ENCODE measurements at places on chromosomes 3 and 15.

GRCh38 chr3:159502986-159503385 lies 485.6 kb upstream of the IL12A start:
- DNase-seq: no peak

- DNase-seq: no peak
Measured at GRCh38 chr15:69612112-69612511, 159.5 kb downstream of the RPLP1 start.

- DNase-seq: no peak
Measured at GRCh38 chr3:69472093-69472492, 86.2 kb upstream of the FRMD4B start.

DNA sequence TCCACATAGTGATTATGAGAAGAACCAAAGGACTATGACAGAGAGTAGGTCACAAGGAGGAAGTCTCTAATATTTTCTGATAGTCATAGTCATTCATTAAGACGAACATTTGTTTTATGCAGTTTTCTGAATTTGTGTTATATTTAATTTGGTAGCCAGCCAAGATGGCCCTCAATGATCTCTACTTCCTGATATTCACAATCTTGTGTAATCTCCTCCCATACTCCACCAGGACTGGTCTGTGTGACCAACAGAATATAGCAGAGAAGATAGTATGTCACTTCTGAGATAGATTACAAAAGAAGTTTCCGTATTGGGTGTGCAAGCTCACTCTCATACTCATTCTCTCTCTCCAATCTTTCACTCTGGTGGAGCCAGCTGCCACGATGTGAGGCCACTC lies 30.8 kb downstream of the HLTF start:
- no peak for DNase-seq

DNA sequence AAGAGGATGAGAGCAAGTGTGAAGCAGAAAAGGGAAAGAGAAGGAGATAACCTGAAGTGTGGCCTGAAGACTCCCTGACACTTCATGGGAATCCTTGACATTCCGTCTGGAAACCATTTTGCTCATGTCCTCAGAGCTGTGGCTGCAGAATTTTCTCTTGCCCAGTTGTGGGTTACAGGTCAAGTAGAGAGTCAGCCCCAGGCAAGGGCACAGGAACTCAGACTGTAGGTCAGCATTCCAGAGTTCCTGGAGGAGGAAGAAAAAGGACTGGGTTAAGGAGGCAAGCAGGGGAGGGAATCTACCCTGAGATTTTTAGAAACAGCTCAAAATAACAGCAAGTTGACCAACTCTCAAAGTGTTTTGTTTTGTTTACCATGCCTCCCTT lies 4.1 kb upstream of the THSD4 start:
- DNase-seq: no peak

GRCh38 chr15:65450556-65450955 lies 27.8 kb upstream of the IGDCC4 start:
- DNase-seq: no peak

DNA sequence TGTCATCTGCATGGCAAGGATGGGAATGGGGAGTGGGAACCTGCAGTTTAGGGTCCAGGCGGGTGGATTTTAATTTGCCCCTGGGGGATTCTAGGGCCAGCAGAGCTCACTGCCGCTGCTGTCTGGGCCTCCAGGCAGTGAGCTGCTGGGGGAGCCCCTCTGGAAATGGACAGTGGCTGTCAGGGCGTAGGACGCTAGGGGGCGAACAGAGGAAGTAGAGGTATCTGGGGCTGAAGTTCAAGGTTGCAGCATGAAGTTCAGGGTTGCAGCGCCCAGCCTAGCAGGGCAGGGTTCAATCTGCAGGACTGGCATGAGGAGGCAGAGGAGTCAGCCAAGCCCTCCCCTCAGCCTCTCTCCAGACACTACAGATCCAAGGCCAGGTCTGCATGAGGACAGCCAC lies 49.5 kb downstream of the APBA2 start:
- no peak for DNase-seq

DNA sequence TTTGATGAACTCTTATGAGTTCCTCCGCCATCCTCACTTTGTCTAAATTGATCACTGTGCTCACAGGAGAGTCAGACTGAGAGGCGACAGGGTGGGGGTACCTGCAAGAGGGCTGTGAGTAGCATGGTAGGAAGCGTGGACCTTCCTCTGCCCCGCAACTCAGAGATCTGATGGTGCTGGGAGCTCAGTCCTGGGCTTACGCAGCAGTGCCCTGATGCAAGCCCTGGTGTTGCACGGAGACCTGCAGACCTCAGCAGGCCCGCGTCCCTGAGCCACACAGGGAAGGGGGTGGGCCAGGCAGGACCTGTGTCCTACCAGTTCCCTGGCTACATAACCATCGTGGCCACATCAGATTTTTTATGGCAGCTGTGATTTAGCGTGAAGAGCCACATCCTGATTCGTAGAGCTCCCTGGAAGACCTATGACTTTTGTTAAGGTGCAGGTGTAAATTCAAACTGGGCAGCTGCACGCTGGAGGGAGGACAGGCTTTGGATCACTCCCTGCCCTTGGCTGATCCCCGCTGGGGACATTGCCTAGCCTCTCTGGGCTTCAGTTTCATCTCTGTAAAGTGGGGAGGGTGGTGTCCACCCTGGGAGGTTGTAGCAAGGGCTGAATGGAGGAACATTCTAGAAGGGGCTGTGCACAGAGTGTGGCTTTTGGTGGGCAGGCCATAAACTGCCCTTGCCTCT lies 176.1 kb downstream of the KLF13 start:
- no peak for DNase-seq

DNA sequence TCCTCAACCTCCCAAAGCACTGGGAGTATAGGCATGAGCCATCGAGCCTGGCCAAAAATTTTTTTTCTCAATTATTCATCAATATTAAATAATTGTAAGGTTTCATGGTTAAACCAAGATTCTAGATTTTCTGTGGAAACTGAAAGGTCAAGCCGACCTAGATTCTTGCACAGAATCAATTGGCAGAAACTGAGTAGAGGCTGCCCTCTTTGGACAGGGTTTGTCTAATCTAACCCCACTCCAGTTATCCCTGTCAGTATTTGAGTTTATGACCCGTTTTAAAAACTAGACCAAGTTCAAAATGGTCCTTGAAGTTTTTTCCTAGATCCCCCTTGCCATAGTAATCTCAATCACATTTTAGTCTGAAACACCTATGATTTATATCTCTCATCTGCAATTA lies 8.6 kb upstream of the ADAM10 start:
- DNase-seq: peak; percentile 52

GRCh38 chr3:59251869-59252268 lies 202.0 kb upstream of the CFAP20DC start:
- DNase-seq: no peak

DNA sequence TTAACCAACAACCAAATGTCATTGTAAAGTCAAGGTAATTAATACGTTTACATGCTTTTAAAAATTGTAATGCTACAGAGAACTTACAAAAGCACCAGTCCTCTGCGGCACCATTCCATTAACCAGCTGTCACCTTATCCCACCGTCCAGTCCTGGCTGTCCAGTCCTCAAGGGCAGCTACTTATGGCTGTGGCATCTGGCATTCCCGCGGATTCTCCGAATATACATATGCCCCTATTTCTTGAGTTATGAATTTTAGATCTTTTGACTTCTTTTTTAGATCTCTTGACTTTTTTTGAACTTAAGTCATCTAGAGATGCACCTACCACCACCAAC lies 382 bp upstream of the POMGNT2 start:
- DNase-seq: no peak

DNA sequence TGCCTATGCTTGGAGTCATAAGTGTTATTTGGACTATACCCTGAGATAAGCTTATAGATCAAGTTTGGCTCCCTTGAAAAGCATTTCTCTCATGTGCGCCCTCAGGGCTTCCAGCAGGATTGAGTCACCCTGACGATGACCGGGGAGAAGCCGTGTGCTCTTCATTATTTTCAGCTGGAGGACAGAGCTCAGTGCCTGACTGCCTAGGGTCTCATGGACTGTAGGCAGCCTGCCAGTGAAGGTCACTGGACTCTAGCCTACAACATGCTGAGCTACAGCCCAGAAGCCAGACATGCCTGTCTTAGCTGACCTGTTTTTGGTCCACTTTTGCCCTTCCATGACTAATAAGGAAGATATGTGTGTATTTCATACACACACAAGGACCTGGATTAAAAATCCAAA lies 31.6 kb upstream of the NUDT16 start:
- peak; percentile 68 for DNase-seq

DNA sequence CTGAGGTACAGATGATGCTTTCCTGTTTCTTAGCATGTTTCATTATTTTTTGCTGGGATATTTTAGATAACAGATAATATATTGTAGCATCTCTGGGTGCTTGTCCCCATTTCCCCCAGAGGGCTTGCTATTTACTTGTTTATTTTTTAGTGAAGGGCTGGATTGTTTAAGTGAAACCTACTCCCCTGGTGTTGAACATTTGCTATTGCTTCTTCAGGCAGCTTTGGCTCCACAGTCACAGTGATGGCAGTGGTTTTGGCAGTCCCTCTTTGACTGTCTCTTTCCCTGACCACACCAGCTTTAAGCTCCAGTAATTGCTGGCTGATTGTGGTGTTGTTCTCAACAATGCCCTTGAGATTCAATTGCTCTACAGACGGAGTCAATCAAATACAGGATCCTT lies 128.9 kb downstream of the KLF13 start:
- no peak for DNase-seq
